ENCODE measurements at places on chromosomes 16 and 17.

DNA sequence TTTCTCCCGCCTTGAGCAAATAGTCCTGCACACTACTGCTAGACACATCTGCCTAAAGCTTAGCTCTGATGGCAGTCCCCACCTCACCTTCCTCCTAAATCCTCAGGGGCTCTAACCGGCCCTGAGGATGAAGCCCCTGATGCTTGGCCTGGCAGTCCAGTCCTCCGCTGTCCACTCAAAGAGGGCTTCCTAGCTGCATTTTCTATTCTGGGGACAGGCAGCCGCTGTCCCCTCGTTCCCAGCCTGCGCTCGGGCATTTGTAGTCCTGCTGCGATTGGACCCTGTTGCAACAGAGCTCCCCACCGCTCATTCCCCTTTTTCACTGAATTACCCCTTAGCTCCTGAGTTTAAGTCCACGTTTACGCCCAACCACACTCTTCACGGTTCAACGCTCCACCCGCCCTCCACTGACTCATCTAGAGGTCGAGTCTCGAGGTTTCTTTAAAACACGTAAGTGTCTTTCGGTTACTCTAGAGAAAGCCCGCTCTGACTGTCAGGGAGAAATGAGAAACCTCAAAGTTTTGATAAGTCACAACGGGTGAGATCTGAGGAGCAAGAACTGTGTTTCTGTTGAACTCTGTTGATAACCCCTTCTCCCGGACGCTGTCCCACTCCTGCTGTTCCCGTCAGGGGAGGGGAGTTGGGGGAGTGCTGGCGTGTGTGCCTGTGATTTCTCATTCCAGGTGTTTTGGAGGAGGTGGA lies 4.5 kb downstream of the CCR7 start:
- DNase-seq = no peak

DNA sequence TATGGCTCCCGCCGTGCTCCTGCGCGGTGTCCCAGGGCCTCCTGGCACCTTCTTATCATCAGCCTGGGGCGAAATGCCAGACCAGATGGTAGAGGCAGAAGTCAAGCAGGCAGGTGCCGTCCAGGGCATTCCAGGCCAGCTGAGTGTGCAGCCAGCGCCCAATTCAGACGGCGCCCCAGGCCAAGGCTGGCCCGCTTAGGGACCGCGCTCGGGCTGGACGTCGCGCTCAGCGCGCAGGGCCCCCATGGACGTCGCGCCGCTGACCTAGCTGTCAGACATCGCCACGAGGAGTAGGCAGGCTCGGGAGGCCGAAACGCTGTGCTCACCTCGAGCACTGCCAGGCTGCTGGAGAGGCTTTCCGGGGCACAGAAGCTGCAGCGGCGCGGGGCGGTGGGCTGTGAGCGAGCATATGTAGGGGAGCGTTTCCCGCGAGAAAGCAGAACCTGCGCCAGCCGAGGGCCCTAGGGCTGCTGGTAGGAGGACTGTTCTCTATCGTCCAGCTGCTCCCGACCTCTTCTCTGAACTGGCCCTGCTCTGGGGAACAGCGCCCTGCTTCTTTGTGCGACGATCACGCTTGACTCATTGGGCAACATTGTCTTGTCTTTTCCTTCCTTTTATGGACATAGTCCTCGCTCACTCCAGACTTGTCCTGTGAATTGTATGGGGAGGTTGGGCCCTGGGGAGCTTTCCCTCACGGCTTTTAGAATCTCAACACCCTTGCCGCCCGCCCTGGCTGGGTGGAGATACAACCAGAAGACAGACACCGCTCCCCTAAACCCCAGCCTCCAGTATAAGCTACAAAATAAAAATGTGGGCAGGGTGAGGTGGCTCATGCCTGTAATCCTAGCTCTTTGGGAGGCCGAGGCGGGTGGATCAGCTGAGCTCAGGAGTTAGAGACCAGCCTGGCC lies 8.4 kb upstream of the CA4 start:
- DNase-seq = no peak

- DNase-seq = peak; percentile 89
Measured at GRCh38 chr17:69967910-69968411, 107.1 kb upstream of the KCNJ16 start.

- DNase-seq = no peak
Measured at GRCh38 chr17:50618941-50619340, 15.7 kb upstream of the ABCC3 start.

DNA sequence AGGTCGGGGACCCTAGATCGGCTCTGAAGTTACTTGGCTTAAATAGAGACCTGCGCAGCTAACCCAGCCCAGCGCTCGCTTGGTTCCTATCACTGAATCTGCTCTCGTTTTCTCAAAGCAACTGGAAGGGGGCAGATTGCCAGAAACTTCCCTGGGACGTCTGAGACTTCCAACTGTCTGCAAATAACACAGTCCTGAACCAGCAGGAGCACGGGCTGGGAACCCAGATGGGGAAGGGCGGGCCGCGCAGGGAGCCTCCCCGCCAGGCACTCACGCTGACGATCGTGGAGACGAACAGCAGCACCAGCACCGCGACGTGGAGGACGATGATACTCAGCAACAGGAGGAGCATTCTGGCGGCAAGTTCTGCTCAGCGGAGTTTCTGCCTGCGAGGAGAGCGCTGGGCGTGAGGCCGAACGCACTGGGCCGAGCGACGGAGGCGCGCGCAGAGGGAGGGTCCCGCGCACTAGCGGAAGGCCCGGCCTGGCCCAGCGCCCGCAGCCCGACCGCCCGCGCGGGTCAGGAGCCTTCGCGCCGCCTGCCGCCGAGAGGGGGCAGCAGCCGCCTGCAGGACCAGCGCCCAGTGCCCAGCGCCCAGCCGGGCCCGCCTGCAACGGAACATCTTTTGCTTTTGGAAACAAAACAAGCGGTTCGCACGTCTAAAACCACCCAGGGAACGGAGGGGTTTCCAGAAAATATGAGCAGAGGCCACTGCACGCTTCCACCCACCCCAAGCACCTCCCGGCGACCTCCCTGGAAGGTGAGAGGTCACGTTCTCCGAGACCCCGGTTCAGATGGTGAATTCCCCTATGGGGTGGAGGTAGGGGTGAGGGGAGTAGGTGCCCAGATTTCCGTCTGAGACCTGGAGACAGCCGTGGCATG lies 4.5 kb downstream of the PMP22 start:
- peak; percentile 95 for DNase-seq

GRCh38 chr16:1749152-1750117 lies 21.9 kb downstream of the NME3 start:
- DNase-seq = peak; percentile 3
